ENCODE measurements at places on chromosomes 5 and 9.

DNA sequence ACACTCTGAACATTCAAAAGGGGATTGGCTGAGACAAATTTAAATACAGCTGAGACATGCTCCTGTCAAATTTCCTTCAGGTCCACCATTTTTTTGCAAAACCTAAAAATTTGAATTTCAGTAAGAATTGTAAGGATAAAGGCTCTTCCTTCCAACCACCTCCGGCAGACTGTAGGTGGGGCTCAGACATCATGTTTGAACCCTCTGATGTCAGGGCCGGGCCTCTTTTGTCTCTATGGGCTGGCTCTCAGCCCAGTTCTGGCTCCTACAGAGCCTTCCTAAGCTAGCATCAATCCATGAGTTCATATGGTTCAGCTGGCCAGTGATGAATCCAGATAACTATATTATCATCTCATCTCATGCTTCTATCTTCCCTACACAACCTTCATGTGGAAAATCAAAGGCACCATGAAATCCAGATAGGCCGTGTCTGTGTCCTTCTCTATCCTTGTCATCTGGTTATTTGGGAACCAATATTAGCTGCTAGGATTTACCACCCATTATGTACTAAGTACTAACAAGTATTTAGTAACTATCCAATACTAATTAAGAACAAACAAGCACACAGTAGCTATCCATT is 44.2 kb downstream of the NIPSNAP3B start:
- DNase-seq = peak; percentile 56

DNA sequence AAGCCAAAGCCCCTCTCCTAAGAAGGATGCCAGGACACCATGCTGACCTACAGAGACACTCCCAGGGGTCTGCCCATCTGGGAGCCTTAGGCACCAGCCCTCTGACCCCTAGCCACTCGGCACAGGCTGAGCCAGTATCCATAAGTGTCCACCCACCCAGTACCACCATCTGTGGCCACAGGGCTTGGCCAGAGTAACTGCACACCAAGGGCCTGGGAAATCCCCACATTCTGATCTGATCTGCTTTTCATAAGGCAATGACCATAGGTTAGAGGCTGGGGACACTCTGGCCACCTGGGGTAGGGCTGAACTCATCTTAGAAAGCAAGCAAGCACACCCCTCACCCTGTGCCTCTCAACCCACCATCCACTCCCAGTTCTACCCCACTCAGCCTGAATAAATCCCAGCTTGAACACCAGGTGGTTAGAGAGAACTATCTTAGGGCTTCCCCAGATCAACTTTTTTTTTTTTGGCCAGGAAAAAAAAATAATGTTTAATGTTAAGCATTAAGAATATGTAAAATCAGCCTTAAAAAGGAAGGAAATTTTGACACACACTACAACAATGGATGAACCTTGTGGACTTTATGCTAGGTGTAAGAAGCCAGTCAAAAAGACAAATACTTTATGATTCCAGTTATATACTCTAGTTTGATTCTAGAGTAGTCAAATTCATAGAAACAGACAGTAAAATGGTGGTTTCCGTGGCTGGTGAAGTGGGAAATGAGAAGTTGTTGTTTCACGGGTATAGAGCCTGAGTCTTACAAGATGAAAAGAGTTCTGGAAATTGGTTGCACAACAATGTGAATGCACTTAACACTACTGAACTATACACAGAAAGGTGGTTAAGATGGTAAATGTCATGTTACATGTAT is 6.2 kb downstream of the GNPDA1 start:
- no peak for DNase-seq

DNA sequence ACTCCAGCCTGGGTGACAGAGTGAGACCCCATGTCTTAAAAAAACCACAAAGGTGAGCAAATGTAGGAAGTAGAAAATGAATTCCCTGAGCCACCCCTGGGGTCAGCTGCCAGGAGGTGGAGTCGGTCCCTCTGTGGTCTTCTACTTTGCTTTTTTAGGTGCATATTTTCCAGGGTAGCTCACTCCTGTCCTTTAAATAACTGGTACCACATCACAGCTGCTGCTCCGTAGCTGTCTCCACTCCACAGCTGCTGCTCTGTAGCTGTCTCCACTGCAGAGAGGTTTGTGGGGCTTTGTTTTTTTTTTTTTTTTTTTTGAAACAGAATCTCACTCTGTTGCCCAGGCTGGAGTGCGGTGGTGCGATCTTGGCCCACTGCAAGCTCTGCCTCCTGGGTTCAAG is 8.9 kb downstream of the WDR5 start:
- no peak for DNase-seq

- DNase-seq = no peak
Observed at GRCh38 chr5:81606150-81606549, 144.7 kb downstream of the SSBP2 start.

GRCh38 chr5:111782216-111782615 is 25.2 kb upstream of the NREP start:
- no peak for DNase-seq

- no peak for DNase-seq
Observed at GRCh38 chr5:72587661-72588308, 80.6 kb upstream of the ZNF366 start.

- DNase-seq = no peak
Observed at GRCh38 chr9:85740787-85741094, 1.0 kb downstream of the AGTPBP1 start.

DNA sequence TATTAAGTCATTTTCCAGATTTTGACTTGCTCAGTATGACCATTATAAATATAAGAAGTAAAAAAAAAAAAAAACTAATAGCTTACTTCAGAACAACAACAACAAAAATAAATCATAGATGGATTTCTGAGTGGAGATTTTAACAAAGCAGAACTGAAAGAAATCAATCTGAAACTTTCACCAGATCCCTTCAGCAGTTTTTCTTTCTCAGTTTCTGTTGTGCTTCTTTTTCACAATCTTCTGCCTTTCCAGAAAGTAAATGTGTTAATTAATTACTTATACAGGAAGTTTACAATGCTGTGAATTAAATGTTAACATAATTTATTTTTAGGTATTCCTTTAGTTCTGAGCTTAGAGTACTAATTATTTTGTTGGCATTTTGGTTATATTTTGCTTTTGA is 73.5 kb downstream of the CHSY3 start:
- DNase-seq = no peak

DNA sequence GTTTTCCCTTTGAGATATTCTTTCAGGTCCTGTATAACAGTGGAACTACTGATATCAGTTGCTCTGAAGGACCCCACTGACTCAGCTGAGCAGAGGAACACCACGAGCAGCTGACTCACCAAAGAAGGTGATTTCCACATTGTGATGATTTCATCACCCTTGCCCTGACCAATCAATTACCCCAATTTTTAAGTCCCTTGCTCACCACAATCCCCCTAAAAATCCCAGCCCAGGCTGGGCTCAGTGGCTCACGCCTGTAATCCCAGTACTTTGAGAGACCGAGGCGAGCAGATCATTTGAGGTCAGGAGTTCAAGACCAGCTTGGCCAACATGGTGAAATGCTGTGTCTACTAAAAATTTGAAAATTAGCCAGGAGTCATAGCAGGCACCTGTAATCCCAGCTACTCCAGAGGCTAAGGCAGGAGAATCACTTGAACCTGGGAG is 125.3 kb upstream of the ABCA1 start:
- DNase-seq = no peak

DNA sequence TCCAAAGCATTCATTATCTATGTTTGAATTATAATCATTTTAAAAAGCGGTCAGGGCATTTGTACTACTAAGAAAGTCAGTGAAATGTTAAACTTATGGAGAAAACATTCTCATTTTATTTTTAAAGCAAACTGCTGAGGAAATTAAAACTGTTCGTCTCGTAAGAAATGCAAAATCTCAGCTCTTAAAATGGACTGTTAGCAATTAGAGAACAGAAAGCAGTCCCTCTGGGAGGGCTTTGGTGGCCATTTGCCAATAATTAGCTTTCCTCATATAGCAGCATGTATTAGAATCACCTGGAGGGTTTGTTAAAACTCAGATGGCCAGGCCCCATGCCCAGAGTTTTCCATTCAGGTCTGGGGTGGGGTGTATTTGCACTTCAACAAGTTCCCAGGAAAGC is 120.7 kb upstream of the RASEF start:
- DNase-seq = no peak

- no peak for DNase-seq
Observed at GRCh38 chr5:18102733-18103132, 468.5 kb downstream of the TAF11L14 start.

- no peak for DNase-seq
Observed at GRCh38 chr9:82457891-82458290, 469.3 kb downstream of the SPATA31D1 start.

DNA sequence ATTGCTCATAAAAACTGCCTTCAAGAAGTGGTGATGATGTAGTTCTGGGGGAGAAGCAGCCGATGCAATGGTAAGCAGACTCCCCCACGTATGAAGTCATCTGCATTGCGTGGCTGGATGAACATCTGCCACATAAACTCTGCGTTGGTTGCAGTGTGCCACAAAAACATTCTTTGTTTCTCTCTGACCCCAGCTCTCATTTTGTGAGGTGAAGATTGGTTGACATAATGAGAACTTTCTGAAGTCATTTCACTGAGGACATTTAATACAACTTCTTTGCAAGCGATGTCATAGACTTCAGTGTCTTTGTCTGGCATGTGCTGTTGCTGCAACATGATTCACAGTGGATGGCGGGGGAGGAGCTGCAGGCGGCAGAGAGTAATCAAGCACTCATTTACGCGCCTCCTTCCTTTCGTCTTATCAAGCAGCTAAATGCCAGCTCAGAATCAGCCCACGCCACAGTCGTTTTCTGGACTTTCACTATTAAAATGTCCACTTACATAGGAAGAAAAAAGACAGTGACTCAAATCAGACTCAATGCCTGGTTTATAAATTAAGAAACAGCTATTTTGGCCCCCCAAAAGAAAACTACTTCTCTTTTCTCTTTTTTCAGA is 91.5 kb upstream of the NFIL3 start:
- DNase-seq = no peak

DNA sequence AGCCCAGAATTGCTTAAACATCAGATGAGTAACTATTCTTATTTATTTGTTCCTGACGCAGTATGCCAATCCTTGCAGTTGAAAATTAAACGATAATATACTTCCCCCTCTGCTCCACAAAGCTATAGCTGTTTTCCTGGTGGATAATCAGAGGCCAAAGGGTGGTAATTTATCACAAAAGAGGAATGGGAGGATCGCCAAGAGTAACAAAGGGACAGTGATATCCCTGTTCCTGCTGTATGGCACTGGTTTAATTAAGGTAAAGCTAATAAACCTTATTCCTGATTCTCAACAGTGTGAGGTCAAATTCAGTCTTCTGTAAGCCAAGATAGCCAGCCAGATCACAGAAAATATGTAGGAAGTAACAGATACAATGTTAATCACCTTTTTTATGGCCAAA is 33.4 kb upstream of the PTGER4 start:
- no peak for DNase-seq

GRCh38 chr9:2448193-2448738 is 173.3 kb upstream of the VLDLR start:
- DNase-seq = no peak

GRCh38 chr5:17256839-17257238 is 39.4 kb downstream of the BASP1 start:
- DNase-seq = no peak

DNA sequence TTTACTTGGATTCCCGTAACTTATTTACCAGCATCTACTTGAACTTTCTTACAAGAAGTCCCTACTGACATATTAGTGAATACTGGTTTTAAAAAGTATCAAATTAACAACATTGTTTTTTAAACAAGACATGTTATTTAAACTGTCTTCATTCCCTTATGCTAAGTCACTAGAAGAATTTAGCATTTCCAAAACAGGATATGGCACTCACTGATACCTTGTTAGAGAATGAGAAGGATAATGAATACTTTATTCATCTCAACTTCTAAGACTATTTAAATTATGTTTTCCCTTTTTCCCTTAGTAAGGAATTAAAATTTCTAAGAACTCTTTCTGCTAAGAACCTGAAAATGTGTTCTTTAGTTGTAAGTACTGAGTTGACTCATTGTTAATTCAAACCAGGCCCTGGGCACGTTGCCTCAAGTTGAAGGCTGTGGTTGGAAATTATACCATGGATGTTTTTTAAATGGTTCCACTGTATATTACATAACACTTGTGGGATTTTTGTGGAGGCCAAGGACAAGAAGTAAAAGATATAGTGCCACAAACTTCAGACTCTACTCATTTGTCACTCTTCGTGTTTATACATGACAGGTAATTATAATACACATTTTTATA is 219.0 kb upstream of the EDIL3 start:
- no peak for DNase-seq

- DNase-seq = no peak
Observed at GRCh38 chr9:108978205-108978604, 35.1 kb downstream of the CTNNAL1 start.

GRCh38 chr5:114265432-114266060 is 96.3 kb upstream of the KCNN2 start:
- DNase-seq = no peak

- DNase-seq = no peak
Observed at GRCh38 chr5:179620703-179621350, 2.6 kb downstream of the HNRNPH1 start.

DNA sequence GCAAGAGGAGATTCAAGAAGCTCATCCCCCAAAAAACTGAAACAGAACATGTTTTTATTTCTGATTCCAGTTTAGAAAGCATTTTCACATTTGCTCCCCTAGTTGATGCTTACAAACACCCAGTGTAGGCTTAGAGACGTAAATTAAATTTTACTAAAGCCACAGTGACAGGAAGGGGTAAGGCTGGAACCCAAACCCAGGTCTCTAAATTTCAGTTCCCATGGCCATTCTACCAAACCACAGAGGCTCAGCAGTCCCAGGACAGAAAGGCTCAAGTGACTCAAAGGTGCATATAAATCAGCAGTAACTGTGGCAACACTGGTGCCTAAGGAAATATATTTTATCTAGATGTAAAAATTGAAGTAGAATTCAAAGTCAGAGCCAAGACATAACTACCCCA is 128.7 kb downstream of the CEP120 start:
- no peak for DNase-seq

All from SHP77 (cell line).